ENCODE measurements at places on chromosomes 3 and 15.

DNA sequence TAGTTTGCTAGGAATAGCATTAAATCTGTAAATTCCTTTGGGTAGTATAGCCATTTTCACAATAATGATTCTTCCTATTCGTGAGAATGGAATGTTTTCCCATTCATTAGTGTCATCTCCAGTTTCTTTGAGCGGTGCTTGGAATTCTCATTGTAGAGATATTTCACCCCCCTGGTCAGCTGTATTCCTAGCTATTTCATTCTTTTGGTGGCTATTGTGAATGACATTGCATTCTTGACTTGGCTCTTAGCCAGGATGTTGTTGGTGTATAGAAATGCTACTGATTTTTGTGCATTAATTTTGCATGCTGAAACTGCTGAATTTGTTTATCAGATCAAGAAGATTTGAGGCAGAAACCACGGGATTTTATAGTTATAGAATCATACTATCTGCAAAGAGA, 690.5 kb upstream of the ALCAM start:
- no peak for DNase-seq

DNA sequence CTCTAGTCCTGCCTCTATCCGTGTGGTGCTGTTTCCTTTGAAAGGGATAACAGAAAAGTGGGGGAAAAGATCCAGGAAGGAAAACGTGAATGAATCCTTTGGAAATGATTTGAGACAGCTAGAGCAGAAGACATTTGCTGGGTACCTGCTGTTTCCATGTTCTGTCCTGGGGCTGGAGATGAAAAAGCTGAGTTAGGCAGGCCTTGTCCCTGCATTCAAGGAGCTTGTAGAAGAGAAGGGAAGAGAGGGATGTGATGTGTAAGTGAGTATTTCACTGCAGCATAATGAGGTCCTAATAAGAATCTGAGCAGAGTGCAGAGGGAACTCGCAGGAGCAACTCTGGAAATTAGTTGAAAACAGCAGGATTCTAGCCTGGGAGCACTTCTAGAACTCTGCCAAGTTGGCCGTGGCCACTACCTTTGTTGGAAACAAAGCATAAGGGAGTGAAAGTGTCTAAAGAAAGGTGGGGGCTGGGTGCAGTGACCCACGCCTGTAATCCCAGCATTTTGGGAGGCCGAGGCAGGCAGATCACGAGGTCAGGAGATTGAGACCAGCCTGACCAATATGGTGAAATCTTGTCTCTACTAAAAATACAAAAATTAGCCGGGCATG, 13.8 kb upstream of the SEMA4B start:
- no peak for DNase-seq

DNA sequence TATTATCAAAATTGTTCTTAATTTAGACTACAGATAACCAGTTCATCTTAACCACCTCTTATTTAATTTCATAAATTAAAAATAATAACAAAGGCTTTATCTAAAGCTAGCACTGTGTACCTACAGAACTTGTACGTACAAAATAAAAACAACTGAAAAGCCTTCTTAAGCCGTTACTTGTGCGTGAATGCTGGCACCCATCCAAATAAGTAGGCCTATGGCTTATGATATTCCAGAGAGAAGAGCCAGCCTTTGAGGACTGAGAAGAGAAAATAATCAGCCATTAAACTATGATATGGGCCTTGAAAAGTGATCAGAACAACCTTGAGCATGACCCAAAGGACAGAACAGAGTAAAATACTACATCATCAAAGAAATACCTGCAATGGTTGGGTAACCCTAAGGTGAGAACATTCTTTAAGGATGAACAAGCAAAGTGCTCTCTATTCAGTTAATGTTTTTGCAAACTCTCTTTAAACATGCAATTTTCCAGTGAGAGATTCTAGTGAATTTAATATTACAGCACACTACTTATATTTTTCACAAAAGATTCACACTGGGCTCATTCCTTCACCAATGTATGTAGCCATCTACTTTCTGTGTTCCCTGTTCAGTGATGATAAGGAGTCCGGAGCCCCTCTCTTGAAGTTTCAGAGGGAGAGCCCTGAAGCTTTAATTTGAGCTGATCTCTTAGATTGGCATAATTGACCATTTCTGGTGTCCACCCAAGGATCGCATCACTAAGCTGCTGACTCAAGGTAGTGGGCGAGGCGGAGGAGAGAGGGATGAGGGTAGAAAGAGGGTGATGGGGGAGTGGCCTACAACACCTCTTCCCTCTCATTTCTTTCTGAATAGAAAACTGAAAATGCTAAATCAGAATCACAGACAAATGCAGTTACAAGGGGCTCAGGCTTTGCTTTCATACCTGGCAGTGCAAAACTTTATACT, 7.7 kb upstream of the ACTC1 start:
- no peak for DNase-seq

DNA sequence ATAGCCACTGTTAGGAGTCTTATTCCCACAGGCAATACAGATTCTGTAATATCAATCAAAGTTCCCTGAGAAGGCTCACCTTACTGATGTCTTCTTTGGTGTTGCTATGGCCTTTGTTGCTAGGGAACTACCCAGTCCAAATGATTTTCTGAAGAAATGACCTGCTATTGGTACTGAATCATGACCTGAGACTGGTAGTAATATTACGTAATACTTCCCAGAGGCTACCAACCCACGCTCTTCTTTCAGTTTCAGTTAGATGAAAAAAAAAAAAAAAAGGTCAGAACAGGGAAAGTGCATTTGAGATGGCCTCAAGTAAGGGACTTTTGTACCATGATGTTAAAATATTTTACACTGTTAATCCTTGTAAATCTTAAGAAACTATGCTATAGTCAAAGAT, 1092.5 kb upstream of the EPHA6 start:
- DNase-seq: no peak

DNA sequence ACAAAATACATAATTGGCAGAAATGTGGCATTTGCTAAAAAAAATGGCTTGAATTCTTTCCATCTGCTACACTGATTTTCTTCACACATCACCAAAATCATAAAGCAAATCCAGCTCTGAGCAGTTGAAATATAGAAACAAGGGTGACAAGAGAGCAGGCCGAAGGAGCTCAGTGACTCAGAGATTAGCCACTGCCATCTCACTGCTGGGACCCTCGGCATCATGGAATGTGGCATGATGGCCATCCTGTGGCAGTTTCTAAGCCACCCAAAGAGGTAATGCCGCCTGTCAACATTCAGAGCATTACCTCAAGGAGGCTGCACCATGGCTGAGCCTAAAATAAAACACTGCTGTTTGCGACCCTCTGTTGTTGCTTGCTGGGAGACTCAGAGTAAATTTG, 80.5 kb upstream of the OSBPL11 start:
- DNase-seq: no peak

- DNase-seq: no peak
Measured at GRCh38 chr3:38054499-38055001, 15.5 kb downstream of the DLEC1 start.

DNA sequence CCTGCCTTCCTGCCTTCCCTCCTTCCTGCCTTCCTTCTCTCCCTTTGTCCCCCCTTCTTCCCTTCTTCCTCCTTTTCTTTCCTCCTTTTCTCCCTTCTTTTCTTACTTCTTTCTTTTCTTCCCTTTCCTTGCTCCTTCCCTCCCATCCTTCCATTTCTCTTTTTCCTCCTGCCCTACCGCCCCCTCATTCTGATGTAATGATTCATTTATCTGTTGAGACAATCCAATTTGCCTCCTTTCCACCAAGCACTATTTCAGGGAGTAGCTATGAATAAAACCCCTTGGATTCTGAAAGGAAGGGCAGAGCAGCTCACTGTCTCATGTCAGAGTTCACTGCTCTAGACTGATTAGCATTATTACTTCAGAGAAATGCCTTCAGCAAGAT, 462.6 kb downstream of the PDCD6IP start:
- no peak for DNase-seq

DNA sequence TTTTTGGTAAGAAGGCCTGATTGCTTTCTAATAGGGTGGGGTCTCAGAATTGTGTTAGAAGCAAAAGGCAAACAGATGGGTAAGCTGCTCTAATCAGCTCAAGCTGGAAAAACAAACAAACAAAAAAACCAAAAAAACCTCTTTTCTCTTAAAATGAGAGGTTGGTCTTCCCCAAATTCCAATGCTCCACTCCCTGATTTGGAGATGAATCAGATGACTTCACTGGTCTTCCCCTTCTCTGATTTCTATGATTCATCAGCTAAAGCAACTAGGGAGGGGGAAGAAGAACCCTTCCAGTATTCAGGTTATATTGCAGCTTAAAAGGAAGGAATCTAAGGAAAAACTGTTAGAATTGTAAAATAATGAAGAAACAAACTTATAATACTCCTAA, 9.6 kb upstream of the ANXA2 start:
- DNase-seq: no peak

Measured in naive B cell (primary cell).